ENCODE measurements at places on chromosomes 7 and 10.

GRCh38 chr7:47411901-47412300, 170.0 kb downstream of the TNS3 start:
- no peak for DNase-seq

- DNase-seq: peak; percentile 72
These were observed 33.1 kb downstream of the ZMIZ1 start for GRCh38 chr10:79101560-79102497.

DNA sequence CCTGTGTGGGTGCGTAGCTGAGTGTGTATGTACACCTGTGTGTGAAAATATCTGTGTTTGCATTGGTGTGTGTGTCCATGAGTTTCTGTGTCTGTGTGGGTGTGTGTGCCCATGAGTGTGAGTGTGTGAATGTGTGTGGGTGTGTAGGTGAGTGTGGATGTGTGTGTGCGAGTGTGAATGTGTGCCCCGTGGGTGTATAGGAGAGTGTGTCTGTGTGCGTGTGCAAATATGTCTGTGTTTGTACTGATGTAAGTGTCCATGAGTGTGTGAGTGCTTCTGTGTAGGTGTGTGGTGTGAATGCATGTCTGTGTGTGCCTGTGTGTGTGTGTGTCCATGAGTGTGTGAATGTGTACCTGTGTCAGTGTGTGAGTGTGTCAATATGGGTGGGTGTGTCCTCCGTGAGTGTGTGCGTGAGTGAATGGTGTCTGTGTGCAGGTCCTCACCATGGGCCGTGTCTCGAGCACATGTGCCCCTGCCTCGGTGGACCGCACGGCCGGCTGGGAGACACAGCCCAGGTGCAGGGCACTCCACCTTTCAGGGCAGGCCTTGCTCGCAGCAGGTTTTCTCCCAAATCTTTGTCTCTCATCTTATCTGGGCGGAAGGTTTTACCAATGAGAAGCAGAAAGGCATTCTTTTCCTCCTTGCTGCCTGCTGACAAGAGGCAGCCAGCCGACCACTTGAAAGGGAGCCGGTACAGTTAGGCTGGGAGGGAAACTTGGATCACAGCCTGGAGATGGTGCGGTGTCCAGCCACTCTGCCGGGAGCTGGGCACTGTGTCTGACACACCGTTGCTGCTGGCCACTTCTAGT, 107.1 kb upstream of the FAM20C start:
- DNase-seq: peak; percentile 30

GRCh38 chr7:82559193-82559805, 115.7 kb upstream of the CACNA2D1 start:
- no peak for DNase-seq

DNA sequence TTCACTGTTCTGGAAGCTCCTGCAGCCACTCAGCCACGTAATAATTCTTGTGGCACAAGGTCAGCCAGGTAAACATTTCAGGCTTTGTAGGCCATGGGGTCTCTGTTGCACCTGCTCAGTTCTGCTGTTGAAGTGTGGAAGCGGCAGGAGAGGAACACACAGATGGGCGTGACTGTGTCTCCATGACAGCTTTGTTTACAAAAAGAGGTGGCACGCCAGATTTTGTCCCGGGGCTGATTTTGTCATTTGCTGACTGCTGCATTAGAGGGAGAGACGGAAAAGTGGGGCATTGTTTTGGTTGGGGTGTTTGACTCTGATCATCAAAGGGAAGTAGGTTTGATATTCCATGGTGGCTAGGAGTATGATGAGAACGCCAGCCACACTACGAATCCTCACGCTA, 103.1 kb downstream of the PRKAG2 start:
- DNase-seq: no peak

DNA sequence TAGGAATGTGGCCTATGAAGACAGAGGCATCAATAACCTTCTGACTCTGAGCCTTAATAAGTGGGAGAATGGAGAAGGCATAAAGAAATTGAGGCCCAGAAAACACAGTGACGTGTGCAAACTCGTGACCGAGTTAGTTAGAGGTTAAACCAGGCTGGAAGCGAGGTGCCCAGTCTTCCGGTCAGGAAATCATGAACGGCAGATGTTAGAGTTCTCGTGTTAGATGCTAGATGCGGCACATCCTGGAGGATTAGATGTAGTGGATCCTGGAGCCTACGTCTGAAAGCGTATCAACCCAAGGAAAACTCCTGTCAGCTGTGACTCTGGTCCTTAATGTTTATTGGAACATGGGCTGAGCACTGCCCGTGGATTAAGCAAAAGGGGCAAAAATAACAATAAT, 275.9 kb downstream of the TCF7L2 start:
- DNase-seq: no peak

- no peak for DNase-seq
These were observed 16.1 kb upstream of the TRPV6 start for GRCh38 chr7:142901426-142902259.

DNA sequence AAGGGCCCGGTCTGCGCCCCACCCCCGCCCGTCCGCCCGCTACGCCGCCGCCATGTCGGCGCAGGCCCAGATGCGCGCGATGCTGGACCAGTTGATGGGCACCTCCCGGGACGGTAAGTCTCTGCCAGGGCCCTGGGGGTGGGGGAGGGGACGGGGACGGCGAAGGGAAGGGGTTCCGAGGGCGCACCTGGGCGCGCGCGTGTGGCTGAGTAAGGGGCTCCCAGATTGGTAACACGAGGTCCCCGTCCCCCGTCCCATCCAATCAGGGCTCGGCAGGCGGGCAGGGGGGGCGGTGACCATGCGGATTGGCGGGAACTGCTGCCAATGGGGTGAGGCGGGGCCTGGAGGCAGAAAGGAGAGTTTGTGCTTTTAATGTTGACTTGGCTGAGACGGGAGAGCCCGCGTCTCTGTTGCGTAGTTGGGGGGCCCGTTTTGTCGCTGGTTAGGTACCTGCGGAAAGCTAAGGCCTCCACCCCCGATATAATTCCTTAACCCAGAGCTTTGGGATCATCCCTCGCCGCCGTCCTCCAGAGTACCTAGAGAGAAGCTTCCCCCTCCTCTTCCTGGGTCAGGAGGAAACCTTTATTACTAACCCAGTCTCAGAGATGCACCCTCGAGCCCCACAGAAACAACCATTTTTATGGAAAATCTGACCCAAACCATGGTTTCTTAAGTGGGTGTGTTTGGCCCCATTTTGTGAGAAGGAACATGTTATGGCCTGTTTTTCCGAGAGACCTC, 685 bp downstream of the LUC7L2 start:
- peak; percentile 94 for DNase-seq

DNA sequence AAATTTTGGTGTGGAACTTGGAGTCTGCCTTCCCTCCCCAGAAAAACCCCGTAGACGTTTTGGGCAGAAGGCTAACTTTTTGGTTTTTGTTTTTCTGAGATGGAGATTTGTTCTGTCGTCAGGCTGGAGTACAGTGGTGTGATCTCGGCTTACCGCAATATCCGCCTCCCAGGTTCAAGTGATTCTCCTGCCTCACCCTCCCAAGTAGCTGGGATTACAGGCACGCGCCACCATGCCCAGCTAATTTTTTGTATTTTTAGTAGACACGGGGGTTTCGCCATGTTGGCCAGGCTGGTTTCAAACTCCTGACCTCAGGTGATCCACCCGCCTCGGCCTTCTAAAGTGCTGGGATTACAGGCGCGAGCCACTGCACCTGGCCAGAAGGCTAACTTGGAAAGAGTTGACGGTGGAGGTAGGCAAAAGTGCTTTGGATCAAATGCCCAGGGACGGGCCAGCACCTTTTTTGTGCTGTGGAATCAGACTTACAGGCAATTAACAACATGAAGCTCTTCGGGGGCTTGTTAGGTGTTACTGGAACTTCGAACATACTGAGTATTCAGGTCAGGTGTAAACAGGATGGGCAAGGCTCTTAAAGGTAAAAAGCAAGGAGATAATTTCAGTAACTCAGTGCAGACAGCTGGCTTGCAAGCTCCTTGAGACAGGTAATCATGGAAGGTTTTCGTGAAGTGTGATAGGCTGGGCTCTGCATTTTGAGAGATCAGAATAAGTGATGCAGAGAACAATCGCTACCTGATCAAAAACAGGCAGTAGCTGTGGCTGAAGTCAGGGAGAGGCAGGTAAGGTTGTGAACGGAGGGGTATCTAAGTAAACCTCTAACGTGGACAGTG, 1.8 kb downstream of the PPP1R35 start:
- no peak for DNase-seq

GRCh38 chr7:81439591-81439990, 330.3 kb downstream of the HGF start:
- DNase-seq: no peak

- DNase-seq: no peak
These were observed 99.8 kb upstream of the RET start for GRCh38 chr10:42977032-42977416.

- no peak for DNase-seq
These were observed 4.7 kb upstream of the ANKRD2 start for GRCh38 chr10:97567891-97568290.

GRCh38 chr7:28685242-28685643, 272.9 kb downstream of the TRIL start:
- DNase-seq: no peak

DNA sequence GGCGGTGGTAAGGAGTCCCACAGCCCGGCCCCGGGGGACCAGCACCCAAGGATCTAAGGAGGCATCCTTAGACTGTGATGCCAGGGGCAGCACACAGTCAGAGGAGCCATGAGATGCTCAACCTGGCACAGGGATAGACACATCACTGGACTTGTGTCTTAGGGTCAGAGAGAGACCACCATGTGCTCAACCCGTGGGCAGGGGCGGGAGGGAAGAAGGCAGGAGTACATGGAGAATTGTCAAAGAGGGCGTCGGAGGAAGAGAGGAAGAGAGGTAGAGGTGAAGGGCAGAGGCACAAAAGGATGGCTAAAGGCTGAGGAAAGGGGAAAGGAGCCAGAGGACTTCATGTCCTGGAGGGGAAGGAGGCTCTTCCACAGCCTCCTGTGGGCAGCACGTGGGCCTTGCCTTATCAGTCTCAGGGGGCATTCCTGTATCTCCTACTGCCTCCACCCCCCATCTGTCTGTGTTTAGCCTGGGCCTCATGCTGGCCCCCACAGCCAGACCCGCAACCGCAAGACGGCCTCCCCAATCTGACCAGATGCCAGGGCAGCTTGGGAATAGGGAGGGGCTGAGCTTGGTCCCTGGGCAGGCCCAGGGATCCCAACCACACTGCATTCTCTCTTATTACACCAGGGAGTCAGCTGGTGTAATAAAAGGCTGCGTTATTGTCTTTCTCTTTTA, 2.2 kb downstream of the ADCY1 start:
- peak; percentile 9 for DNase-seq

DNA sequence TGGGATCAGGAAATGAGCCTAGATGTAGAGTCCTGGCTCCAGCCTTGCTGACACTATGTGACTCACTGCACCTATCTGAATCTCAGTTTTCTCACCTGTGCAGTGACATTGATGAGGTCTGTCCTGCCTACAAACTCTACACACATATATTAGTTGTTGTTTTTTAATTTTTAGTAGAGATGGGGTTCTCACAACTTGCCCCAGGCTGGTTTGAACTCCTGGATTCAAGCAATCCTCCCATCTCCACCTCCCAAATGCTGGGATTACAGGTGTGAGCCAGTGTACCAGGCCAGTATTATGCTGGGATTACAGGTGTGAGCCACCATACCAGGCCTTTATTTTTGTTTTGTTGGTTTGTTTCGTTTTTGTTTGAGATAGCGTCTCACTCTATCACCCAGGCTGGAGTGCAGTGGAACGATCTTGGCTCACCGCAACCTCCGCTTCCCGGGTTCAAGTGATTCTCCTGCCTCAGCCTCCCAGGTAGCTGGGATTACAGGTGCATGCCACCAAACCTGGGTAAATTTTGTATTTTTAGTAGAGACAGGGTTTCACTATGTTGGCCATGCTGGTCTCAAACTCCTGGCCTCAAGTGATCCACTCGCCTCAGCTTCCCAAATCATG, 11.8 kb upstream of the DDIT4 start:
- DNase-seq: no peak

DNA sequence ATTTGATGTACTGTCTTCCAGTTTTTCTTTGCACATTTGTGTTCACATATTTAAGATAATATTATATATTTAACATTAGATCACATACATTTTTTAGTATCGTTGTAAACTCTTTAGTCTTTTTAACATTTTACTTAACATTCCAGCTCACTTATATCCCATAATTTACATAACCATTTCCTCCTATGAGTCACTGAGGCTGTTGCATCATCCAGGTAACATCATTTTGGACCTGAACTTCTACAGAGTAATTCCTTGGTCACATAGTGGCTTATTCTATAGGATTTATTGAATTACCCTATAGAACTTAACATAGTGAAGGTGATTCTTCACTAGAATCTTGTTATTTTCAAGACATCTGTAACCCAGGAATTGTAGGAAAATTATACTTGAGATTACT, 194.4 kb downstream of the POU6F2 start:
- DNase-seq: no peak

- DNase-seq: peak; percentile 54
These were observed 18.7 kb upstream of the CBLL1 start for GRCh38 chr7:107725138-107725740.
